ENCODE measurements at places on chromosomes 3 and 15.

GRCh38 chr3:78004571-78004970 is 964.7 kb downstream of the ROBO2 start:
- no peak for DNase-seq

GRCh38 chr3:150221904-150222523 is 186.1 kb upstream of the TSC22D2 start:
- no peak for DNase-seq

DNA sequence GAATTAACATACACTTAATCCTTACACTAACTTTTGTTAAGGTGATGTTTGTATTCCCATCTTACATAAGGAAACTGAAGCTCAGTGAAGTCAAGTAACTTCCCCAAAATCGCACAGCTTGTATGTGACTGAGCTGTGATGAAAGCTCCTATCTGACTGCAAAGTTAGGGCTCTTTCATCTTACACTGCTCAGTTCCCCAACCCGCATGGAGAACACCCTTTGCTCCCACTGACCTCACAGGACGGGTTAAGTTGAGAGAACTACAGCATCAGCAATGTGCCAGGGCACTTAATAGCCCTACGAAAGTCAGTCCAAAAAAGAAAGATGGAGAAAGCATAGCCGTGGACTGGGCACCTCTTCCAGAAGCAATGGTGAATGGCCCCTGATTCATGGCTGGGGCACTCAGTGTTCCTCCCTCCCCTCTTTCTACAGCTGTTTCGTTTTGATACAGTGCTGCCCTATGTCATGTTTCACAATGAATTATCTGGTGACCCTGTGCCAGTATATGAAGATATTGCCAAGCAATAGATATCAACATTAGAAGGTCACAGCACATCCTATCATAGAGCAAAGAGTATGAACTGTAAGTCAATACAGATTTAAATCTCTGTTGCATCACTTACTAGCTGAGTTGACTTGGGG is 38.0 kb downstream of the CADPS start:
- no peak for DNase-seq

GRCh38 chr3:59531066-59531745 is 481.4 kb upstream of the CFAP20DC start:
- no peak for DNase-seq

DNA sequence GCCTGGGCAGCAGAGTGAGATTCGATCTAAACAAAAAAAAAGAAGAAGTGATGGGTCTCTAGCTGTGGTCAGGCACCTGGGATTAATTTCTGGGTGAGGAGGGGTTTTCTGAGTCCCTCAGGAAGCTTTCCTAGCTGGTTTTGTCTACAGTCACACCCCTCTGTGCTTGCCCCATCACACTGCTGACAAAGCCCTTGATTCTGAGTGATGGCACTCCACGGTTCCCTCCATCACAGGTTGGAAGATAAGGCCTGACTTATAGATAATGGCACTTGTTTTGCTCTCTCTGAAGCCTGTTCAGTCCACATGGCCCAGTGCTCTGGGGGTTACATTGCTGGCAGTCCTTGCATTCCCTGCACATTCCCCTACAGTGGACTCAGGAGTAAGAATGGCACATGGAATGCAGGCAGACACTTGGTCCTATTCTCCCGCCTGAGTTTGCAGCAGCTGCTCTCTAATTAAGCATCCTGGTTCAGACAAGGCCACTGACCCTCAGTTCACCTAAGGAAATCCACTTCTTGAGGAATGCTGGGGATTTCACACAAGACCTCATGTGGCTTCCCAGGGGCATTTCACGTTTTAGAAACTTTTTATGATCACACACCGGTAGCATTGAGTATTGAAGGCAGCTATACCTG is 81.0 kb upstream of the NMNAT3 start:
- DNase-seq = no peak

DNA sequence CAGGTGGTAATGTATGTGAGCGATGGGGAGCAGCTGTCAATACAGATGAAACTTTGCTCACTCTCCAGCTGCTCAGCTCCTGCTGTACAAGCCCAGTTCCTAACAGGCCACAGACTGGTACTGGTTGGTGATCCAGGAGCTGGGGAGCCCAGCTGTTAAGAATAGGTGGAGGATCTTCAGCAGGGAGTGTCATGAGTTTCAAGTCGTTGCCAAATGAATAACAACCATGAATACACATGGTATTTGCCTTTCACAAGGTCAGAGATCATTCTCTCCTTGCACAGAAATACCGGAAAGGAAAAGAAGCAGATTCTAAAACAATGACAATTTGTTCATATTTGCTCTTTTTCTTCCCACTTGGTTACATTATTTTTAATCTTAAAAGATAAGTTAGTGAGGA is 5.1 kb downstream of the PLSCR1 start:
- DNase-seq = no peak

GRCh38 chr15:88637841-88638625 is 783 bp upstream of the ISG20 start:
- DNase-seq = no peak

GRCh38 chr15:79849789-79850188 is 47.0 kb downstream of the MTHFS start:
- peak; percentile 25 for DNase-seq

GRCh38 chr3:185770109-185770508 is 54.7 kb downstream of the IGF2BP2 start:
- no peak for DNase-seq

- no peak for DNase-seq
These were observed 131.0 kb downstream of the PDZRN3 start for GRCh38 chr3:73493543-73494308.

GRCh38 chr3:139443186-139443585 is 33.1 kb downstream of the RBP2 start:
- DNase-seq = no peak

- no peak for DNase-seq
These were observed 24.5 kb downstream of the DRD3 start for GRCh38 chr3:114154321-114154821.

GRCh38 chr15:100932676-100933348 is 13.7 kb downstream of the LRRK1 start:
- no peak for DNase-seq

DNA sequence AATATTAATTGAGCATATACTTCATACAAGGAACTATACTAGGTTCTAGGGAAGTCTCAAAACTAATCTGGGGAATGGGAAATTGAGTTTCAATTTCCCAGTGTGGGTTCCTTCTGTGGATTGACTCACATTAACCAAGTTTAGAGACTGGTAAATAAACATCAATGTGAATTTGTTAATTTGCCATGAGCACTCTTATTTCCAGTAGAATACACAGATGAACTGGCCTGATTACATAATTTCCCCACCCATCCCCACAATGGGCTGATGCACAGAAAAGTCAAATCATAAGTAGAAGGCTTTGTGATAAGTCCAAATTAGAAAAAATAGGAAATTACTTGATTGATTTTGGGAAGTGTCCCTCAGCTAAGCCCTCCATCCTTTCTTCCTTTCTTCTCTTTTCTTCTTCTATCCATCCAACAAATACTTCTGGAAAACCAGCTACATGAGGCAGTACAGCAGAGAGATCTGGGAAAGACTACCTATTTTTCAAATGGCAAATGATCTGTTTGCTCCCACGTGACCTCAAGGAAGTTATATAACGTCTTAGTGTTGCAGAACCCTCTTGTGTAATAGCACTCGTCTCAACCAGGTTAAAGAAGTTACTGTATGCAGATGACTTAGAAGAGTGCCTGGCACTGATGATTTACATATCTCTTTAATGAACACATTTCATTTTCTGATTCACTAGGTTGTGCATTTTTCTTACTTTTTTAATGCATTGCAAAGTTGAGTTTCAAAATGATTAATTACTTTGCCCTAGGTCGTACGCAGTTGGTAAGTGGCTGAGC is 312.3 kb downstream of the SV2B start:
- DNase-seq = no peak

GRCh38 chr15:57732526-57733331 is 26.2 kb downstream of the POLR2M start:
- DNase-seq = peak; percentile 46

DNA sequence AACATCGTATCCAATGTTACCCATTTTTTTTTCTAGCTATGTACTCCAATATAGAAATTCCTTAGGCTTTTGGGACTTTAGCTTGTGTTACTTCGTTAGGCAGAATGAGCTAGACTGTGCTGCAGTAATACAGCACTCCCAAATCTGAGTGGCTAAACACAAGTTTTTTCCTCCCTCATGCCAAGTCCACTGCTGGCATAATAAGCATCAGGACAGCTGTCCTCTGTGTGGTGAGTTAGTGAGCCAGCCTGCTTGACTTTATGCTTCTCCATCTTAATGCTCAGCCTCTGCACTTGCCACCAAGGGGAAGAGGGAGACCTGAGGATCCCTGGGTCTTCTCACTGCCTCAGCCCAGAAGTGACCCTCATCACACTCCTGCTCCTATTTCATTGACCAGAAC is 18.2 kb upstream of the ACOX2 start:
- no peak for DNase-seq

DNA sequence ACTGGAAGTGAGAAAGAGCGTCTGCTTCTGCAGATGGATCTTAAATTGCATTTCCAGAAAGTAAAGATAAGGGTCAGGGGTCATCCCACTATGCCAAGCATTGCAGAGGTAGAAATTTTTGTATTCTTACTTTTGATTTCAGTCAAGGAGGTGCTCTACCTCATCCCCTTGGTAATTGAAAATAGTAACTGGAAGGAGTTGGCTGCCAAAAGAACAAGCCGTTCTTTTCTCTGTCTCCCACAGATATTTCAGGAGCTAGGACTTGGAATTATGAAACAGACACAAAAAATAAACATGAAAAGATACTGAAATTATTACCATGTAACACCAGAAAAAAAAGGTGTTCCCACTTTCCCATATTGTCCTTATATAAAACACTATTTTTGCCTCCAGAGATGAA is 309.9 kb upstream of the UMPS start:
- no peak for DNase-seq

DNA sequence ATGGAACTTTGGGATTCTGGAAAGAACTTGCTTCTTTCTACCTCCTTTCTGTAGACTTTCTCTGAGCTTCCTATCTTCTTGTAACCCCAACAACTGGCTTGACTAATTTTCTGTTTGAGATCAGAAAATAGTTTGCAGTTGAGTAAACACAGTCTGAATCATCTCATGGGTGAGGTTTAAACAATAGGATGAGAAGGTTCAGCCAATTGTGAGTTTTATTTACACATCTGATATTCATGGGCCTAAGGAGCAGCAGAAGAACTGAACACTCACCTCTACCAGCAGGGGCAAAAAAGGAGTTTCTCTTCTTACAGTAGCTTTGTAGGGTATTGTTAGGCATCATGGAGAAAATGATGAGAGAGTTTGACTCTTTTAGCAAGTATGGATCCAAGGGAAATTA is 54.2 kb downstream of the DTWD1 start:
- no peak for DNase-seq

- peak; percentile 48 for DNase-seq
These were observed 322.2 kb downstream of the SLC9A9 start for GRCh38 chr3:143526011-143526545.

DNA sequence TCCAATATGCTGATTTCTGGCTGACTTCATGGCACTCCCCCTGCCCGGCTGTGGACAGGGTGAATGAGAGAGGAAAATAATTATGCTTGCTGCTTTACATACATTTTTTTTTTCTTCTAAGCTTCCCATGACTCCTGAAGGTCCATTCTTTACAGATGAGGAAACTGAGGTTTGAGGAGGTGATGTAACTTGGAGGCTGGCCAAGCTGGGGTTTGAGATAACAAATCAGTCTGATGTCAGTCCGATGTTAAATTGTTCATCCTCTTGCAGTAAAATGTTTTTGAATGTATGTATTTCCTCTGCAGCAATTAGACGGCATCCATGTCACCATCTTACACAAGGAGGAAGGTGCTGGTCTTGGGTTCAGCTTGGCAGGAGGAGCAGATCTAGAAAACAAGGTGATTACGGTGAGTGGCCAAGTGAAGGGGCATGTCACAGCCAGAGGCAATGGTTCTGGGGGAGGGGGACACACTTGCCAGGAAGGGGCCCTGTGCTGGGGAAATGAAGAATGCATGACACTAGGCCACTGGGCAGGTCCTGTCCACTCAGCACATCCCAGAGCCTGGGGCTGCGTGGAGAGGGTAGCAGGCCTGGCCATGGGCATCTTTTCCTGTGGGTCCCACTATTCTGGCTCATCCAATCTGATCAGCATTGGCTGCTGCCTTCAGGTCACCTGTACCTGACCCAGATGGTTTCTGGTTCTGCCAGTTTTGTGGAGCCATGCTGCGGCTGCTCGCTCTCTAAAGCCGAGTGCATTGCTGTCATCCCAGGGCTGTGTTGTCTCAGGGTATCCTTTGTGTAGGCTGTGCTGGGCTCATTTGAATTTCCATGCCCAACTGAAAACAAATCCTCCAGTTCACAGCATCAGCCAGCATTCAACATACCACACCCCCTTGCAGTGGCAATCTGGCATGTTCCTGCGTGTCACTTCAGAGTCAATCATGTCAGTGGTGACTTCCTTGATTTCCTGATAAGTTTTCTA is 20.4 kb downstream of the STARD5 start:
- DNase-seq = no peak

DNA sequence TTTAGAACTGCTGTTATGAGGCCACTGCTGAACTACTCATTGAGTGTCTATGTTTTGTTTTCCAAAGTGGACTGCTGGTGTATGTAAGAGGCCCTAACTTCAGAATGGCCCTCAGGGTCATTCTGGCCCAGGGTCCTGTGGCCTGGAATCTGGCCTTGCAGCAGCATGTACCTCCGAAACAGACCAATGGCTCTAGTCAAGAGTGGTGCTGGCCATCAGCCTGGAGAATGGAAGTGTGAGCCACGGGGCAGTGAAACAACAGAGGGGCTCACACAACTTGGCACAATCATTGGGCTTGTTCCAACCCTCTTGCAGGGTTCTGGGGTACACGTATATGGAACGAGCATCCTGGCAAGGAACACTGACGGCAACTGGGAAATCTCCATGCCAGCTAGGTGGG is 40.5 kb downstream of the SCN5A start:
- no peak for DNase-seq

GRCh38 chr3:25294169-25294805 is 133.8 kb upstream of the RARB start:
- DNase-seq = peak; percentile 68

DNA sequence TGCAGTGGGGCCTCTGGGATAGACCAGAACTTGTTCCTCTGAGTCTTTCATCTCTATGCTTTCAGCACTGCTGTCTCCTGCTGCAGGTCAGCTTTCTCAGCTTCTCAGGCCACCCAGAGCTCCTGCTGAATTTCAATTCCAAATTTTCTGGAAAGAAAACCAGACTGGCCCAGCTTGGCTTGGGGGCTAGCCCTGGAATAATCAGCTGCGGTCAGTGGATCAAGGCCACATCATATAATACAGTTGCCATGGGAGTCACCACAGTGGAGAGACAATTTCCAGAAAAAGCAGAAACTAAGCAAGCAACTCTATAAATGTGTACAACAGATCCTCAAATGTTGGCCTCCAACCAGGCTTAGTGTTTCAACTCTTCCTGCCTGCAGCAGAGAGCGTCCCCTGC is 91.1 kb upstream of the SLC24A5 start:
- no peak for DNase-seq

DNA sequence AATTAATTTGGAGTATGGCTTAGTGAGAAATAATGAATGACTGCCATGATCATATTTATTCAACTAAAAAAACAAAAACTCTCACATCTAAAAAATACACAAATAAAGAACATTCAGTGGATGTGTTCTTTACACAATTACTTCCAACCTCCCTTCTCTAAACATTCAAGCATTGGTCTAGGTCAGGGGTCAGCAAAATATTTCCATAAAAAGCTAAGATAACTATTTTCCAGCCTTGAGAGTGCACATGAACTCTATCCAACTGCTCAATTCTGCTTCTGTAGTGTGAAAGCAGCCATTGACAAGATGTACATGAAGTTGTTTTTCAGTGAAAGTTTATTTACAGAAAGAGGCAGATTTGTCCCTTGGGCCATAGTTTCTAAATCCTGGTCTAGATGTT is 406.3 kb downstream of the MAGI1 start:
- DNase-seq = no peak
